ENCODE measurements at places on chromosomes 5 and 9. TPM values are rescaled to one million over a fixed set of nuclear protein-coding genes. Genes with fewer than 3 reads are reported as not detected.

DNA sequence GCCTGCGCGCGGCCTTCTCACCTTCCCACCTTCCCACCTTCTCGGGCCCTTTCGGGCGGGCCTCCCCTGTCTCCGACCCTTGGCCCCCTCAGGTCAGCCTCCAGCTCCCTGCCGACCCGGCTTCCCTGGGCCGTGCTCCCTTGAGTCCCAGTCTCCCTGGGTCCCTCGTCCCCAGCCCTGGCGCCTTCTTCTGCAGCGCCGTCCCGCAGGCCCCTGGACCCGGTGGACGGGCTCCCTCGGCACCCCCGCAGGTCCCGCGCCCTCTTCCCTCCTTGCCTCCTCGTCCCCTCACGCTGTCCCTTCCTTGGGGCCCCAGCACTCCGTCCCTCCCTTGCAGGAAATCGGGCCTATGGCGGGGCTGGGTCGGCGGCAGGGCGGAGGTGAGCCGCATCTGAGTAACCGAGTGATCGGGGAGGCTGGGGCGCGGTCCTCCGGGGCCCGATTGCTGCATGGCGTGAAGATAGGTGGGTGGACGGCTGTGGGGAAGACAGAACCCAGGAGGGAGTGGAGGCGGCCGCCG is 7.6 kb downstream of the ARPC5L start:
- DNase-seq: no peak

The DPP7 gene
- total RNA-seq: 387 TPM

DNA sequence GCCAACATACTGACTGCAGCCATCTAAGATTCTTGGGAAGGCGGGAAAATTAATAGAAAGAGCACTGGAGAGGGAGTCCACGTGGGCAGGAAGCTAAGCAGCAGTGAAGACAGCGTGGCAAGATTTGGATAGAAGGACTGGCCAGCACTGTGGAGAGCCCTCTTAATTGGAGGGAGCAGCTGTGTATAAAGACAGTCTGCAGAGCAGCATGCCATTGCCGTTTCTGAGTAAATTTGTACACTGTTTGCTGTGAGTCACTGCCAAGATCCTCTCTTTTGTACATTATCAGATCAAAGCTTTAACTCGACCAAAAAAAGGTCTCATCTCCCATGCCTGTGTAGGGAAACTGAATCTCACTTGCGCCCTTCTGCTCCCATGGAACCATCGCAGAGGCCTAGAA is 45.3 kb downstream of the INSYN2B start:
- no peak for DNase-seq

DNA sequence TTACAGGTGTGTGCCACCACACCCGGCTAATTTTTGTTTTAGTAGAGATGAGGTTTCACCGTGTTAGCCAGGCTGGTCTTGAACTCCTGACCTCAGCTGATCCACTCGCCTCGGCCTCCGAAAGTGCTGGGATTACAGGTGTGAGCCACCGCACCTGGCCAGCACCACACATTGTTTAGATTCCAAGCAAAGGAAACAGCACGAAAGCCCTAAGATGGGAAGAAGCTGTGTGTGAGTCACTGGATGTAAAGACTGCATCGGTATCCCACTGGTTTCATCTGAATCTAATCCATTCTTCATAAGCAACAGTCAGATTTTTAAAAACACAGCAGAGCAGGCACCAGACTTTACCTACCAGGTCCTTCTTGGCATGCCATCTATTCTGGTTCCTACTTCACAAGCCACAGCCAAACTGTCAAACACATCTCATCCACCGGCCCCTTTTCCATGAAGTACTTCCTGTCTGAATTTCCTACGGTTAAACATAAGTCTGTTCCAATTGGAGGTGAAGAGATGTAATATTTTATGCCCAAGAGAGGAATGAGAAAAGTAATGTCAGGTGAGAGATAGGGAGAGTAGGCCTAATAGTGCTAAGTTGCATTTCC is 17.4 kb downstream of the UBTD2 start:
- DNase-seq: no peak

DNA sequence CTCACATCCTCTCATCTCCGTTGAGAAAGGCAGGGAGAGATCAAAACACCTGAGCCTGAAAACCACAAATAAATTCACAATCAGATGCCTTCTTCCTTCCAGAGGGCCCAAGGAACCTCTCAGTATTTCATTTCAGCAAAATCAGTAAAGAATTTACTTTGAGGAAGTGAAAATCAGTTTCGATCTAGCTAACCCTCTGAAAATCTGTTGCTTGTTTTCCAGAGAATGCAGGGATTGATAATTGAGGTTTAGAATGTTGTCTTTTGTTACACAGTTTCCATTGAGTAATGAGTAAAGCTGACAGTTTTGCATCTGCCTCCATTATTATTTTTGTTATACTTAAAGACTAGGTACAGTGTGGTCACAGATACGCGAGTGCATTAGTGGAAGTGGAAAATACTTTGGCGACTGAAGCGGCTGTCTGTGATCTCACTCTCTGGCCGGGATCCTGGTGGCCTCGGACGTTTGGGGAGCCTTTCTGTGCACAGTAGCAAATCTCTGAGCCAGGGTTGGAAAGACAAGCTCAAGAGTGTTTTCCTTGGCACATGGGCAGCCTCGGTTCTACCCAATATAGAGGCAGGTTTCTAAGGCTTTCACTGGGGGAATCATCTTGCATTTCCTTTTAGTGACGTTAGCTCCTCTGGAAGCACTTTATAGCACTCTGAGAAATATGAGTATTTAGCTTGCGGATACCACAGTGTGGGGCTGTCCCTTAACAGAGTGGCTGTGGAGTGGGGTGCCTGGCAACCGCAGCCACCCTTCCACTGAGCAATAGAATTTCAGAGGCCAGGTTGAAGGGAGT is 32.2 kb upstream of the ANGPTL2 start:
- DNase-seq: peak; percentile 72

The C9orf40 gene
- total RNA-seq: 2.2 TPM

- DNase-seq: no peak
Measured at GRCh38 chr5:14063691-14064090, 79.5 kb upstream of the TRIO start.

DNA sequence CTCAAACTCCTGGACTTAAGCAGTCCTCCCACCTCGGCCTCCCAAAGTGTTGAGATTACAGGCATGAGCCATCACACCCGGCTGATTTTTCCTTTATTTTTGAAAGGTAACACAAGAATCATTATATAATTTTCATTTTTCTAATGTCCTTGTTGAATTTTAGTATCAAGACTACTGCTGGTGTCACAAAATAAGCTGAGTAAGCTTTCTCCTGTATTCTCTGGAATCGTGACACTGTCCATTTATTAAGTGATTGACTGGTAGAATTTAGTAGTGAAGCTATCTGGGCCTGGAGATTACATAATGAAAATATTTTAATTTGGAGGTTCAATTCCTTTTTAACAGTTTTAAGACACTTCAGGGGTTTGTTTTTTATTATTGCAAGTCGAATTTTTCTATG is 9.5 kb downstream of the CDK20 start:
- DNase-seq: no peak

DNA sequence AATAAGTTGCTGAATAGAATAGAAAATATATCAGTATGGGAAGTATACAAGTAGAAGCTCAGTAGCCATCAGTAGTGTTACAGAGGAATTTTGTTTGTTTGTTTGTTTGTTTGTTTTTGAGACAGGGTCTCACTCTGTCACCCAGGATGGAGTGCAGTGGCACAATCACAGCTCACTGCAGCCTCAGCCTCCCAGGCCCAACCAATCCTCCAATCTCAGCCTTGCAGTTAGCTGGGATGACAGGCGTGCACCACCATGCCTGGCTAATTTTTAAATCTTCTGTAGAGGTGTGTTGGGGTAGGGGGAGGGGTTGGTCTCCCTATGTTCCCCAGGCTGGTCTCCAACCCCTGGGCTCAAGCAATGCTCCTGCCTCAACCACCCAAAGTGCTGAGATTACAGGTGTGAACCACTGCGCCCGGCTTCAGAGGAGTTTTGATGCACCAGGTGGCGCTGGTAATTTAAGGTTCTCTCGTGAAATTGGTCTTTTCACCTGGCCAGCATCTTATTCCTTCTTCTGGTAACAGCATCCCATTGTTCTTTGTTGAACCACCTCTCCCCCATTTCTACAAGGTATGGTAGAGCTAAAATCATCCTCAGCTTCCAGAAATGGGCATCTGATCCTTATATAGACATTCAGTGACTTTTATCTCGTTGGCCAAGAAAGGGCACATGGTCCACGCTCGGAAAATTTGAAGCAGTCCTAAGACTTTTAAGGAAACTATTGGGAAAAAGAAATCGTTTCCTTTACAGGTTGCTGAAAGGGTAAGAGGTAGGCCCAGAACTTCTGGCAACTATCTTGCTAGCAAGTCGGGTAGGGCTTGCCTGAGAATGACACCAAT is 157.1 kb downstream of the ARRDC3 start:
- peak; percentile 18 for DNase-seq

DNA sequence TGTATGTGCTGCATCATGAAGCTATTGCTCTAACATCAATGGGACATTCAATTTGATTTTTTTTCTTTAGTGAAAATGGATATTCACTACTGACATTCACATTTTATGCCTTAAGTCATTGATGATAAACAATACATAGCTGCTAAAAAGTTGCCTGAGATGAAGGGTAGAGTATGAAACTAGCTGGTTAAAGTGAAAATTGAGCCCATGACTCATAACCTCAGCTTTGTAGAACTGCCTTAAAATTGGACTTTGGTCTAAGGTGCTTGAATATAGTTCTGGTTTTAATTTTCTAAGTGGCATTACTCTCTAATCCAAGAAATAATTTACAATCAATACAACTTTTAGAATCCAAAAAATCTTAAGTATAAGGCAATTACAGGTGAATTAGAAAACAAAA is 740.4 kb upstream of the RIOK2 start:
- DNase-seq: no peak

DNA sequence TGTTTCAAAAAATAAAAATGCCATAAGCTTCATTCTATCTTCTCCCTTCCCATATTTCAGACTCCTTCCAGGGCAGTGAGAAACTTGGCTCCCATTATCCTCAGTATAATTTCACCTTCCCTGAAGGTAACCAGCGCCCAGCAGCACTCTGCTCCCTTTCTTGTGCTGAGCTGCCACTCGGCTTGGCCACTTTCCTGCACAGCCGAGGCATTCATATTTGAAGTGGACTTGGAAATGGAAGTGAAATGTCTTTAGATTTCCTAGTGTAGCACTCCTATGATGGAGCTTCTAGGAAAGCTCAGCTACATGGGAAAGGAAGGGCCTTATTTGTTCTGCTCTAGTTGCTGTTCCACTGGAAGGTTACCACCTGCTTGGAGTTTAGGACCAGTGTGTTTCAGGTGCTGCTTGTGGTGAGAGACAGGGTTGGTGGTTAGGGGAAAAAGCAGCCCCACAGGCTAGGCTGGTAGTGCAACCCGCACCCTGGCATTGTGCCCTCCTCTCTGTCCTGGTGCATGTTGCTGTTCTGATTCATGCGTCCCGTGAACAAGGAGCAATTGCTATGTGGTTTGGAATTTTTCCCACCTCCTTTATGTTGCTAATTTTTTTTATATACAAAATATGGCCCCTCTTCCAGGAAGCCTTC is 53.8 kb downstream of the RAD23B start:
- DNase-seq: peak; percentile 80

DNA sequence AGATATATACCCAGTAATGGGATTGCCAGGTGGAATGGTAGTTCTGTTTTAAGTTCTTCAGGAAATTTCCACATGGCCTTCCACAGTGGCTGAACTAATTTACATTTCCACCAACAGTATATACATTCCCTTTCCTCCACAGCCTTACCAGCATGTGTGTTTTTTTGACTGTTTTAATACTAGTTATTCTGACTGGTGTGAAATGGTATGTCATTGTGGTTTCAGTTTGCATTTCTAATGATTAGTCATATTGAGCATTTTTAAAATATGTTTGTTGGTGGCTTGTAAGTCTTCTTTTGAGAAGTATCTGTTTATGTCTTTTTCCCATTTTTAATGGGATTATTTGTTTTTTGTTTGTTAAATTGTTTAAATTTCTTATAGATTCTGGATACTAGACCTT is 208.9 kb downstream of the CFAP90 start:
- no peak for DNase-seq

GRCh38 chr5:171157276-171157675 is 151.8 kb upstream of the TLX3 start:
- no peak for DNase-seq
